ENCODE measurements at places on chromosomes 6 and 20.

- peak; percentile 12 for DNase-seq
Measured at GRCh38 chr20:21315138-21315537, 12.0 kb downstream of the XRN2 start.

DNA sequence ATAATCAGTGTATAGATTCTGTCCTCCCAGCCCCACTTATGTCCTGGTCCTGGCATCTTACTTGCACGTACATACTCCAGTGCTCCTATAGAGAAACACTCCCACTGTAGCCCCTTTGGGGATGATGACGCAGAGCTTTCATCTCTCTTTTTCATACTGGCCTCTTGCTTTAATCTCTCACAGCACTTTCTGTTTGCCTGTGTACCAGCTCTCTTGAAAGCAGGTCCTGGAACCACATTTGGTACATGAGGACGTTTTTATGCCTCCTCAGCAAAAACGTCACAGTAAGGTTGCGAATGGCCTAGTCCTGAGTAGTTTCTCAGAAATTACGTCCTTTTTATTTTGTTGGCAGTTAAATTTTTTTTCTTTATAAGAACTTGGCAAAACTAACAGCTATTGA, 10.8 kb downstream of the L3MBTL3 start:
- DNase-seq: no peak

DNA sequence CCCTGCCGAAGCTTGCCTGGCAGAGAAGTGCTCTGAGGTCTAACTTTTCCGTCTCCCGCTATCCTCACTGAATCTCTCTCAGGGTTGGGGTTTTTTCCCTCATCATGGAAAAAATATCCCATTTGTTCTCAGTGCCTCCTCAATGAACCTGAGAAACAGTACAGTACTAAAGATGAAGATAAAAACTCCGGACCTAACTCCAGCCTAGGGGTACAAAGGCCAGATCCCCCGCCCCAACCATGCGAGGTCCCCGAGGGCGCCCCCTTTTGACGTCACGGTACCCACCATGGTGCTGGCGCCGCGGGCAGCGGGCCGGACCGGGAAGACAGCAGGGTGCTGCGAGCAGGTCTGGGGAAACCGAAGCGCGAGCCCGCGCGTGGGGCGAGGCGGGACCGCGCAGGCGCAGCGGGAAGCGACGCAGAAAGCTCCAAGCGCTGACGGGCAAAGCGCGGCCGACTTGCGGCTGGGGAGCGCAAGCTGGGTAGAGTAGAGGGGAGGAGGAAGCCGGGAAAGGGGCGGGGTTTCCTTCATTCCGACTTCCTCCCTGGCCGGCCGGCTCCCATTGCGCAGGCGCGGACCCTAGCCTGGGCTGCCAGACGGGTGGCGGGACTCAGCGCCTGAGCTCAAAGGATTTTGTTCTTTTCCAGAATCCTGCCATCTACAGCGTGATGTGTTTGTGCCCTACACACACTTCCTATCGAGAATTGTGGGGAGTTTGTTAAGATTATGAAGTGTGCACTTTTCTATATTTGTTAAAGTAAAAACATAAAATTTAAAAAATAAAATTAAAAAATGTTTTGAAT, at the start of gene LSM2:
TSS of gene LSM2 (minus strand) at position 497 of the 803 bp plus-strand sequence. CDS start at position 288, 209 bp downstream.
- peak; percentile 93 for DNase-seq

DNA sequence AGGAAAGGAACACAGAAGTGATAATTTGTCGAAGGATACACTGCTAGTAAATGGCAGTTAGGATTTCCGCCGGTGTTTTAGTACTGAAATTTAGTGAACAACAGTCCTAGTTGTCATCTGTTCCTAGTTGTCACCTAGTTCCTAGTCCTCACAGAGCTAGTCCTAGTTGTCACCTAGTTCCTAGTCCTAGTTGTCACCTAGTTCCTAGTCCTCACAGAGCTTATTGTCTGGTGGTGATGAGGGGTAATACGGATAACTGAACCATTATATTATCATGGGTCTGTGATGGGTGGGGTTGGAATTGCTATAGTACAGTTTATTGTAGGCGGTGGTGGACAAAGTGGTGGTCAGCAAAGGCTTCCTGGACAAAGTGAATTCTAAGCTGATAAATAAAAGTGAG, 1.8 kb downstream of the SNRNP48 start:
- no peak for DNase-seq

- DNase-seq: no peak
Measured at GRCh38 chr6:119445666-119446065, 96.1 kb upstream of the MAN1A1 start.

GRCh38 chr6:68427630-68428029, 207.5 kb upstream of the ADGRB3 start:
- DNase-seq: no peak

DNA sequence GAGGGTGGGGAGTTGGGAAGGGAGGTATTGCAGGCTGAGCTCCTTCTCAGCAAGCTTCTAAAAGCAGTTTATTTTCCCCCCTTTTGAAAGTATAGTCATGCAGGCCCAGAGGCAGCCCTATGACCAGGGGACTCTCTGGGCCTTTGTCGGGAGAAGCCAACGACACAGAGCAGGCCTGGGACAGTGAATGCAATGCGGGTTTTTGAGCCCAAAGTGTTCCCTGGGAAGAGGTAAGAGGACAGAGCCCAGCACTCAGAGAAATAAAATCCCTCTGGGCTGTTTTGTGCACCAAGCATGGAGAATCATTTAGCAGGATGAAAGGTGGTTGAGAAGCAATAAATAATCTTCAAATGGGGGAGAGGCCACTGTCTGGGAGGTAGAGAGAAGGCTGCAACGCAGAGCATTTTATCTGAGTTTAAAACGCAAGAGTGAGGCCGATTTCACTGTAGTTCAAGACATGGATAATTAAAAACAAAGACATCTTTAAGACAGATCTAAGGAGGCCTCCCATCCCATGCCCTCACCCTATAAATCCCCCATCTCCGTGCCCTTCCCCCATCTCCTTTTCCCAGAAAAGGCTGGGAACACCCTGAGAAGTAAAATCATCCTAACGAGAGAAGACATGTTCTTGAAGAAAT, 237.5 kb downstream of the CDC5L start:
- DNase-seq: no peak

GRCh38 chr6:53691667-53692133, 26.1 kb upstream of the KLHL31 start:
- DNase-seq: no peak

DNA sequence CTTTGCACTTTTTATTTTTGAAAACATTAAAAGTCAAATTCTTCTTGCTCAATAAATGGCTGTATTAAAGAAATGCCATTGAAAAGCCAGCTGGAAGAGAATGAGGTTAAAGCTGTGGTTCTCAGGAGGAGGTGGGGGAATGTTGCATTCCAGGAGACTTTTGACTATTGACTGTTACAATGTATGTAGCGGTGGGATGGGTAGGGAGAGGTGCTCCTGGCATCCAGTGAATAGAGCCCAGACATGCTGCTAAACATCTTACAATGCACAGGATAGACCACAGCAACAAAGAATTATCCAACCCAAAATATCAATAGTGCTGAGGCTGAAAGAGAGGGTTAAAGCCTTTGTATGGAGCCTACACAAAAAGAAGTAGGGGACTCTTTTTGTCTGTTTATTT, 295.9 kb downstream of the NKAIN2 start:
- DNase-seq: no peak

- DNase-seq: no peak
Measured at GRCh38 chr20:41655962-41656618, 37.9 kb upstream of the CHD6 start.

All from Kasumi-1 (cell line).